BJ (cell line): ENCODE measurements at places on chromosomes 5 and 9.

DNA sequence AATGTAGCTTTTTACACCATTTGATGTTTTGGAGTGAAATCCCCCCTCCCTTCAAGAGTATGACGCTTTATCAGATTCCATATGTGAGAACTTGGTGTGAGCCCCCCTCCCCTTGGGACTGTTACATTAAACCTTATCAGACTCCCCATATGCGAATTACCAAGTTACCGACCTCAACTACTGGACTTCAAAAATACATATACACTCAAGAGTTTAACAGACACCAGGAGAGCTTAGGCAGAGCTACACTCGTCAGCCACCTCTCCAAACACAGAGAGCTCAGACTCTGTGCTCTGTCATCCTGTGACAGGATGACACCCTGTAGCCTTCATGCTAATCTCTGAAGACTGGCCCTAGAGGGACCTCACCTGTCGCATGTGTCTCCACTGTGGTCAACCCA, 50.2 kb downstream of the FAM114A2 start:
- DNase-seq = no peak

DNA sequence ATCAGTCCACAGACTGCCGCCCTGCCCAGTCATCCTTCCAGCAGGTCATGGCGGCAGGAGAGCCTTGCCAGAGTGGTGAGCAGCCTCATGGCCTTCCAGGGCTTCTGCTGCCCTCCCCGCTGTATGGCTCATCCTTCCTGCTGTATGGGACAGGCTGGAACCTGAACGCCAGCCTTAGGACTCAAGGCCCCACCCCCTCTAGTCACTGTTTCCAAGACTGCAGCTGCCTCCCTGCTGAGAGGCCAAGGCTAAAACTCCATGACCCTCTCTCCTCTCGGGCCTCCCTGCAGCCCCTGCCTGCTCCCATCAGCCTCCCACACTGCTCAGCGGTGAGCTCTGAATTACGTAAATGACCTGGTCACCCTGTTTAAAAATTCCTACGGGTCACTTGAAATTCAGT, 227.5 kb downstream of the AGTPBP1 start:
- no peak for DNase-seq

DNA sequence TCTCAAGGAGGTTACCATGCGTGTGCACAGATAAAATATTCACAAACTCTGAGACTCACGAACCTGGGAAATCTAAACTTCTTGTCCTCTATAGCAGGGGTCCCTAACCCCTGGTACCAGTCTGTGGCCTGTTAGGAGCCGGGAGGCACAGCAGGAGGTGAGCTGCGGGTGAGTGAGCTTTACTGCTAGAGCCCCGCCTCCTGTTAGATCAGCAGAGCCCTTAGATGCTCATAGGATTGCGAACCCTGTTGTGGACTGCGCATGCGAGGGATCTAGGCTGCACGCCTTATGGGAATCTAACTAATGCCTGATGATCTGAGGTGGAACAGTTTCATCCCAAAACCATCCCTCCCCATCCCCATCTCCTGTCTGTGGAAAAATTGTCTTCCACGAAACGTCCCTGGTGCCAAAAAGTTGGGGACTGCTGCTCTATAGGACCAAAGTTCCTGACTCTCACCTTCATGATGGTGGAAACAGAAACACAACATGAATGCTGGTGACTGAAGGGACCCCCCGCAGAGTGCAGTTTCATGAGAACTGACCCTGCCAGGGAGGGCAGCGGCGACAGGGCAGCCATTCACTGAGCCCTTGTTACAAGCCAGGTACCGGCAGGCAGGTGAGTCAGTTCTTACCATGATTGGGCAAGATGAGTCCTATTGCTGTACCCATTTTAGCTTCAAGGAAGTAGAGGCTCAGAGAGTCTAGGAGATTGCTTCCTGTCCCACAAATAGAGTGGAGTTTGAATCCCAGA, 181.9 kb downstream of the RGS3 start:
- DNase-seq = no peak

- no peak for DNase-seq
Measured at GRCh38 chr9:117286245-117286644, 128.6 kb downstream of the ASTN2 start.

DNA sequence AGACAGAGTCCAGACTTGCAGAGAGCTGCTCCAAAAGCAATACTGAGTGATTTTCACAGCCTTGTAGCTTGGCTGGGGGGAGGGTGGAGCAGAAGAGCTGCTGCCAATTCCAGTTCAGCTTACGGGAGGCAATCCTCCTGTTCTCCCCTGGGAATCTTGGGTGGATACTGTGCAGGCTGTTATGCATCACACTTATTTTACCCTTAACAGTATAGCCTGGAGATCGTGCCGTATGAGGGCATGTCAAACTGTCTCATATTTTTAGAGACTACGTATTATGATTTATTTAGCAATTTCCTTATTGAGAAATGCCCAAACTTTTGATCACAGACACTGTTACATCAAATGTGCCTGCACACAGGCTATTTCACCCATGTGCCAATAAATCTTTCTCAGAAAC, 85.2 kb downstream of the BASP1 start:
- DNase-seq = no peak

DNA sequence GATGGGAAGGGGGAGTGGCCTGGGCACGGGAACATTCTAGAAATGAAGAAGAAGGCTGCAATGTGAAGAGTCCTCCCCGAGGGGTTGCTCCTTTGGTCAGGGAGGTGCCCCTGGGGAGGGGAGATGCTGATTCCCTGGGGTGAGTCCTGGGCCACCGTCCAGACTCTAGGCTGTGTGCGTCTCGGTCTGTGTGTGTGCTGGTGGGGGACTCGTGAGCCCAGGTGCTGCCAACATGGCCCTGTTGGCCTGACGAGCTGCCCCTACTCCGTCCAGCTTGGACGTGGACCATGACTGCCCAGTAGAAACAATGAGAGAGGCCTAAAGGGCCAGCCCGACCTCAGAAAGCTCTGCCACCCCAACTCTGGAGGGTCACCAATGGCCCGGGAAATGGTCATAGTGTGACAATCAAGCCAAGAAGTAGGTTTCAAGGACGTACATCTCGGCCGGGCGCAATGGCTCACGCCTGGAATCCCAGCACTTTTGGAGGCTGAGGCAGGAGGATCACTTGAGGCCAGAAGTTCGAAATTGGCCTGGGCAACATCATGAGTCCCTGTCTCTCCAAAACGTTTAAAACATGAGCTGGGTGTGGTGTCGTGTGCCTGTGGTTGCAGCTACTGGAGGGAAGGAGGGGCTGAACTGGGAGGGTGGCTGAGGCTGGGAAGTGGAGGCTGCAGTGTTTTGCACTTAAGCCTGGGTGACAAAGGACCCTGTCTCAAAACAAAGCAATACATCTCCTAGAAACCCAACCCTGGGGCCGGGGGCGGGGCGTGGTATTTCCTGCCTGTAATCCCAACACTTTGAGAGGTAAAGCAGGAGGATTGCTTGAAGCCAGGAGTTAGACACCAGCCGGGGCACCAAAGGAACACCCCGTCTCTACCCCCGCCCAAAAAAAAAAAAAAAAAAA, 17.0 kb downstream of the LHX3 start:
- no peak for DNase-seq

GRCh38 chr9:21983561-21983935, 10.6 kb downstream of the CDKN2A start:
- DNase-seq = no peak

DNA sequence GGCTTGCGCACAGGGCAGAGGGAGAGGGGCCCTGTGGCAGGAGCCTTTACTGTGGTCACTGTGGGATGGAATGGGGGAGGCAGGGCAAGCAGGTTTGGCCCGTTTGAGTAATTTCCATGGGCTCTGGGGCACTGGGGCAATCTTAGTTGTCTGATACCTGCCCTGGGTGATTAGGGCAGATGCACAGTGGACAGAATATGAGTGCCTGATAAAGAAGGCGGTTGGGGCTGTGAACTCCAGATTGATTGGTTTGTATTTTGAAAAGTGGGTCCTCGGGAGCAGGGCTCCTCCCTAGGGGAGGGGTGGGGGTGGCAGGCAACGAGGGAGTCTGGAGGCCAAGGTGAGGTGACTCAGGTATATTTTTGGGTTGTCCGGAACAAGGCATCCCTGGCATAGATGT, 247.5 kb downstream of the NSG2 start:
- DNase-seq = no peak

DNA sequence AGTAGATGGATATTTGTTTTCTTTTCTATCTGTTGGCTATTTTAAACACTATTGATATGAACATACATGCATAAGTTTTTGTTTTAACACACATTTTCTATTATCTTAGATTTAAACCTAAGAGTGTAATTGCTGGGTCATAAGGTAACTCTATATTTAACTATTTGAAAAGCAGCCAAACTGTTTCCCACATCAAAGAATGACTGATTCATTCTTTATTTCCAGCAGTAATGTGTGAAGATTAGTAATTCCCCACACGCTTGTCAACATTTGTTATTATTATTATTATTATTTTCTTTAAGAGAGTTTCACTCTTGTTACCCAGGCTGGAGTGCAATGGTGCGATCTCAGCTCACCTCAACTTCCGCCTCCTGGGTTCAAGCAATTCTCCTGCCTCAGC, 1495.8 kb downstream of the EFNA5 start:
- DNase-seq = no peak

DNA sequence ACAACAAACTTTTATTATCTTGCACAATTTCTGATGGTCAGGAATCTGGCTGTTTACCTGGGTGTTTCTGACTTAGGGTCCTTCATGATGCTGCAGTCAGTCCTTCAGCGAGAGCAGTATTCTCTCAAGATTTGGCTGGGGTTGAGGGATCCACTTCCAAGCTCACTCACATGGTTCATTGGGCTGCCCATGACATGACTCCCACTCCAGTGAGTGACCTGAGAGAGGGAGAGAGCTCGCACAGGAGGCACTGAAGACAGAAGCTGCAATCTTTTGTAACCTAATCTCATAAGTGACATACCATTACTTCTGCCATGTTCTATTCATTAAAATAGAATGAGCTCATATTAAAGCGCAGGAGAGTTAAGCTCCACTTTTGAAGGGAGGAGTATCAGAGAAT, 212.6 kb downstream of the SPATA31D1 start:
- no peak for DNase-seq

- no peak for DNase-seq
Measured at GRCh38 chr5:143776951-143777350, 35.0 kb upstream of the HMHB1 start.

DNA sequence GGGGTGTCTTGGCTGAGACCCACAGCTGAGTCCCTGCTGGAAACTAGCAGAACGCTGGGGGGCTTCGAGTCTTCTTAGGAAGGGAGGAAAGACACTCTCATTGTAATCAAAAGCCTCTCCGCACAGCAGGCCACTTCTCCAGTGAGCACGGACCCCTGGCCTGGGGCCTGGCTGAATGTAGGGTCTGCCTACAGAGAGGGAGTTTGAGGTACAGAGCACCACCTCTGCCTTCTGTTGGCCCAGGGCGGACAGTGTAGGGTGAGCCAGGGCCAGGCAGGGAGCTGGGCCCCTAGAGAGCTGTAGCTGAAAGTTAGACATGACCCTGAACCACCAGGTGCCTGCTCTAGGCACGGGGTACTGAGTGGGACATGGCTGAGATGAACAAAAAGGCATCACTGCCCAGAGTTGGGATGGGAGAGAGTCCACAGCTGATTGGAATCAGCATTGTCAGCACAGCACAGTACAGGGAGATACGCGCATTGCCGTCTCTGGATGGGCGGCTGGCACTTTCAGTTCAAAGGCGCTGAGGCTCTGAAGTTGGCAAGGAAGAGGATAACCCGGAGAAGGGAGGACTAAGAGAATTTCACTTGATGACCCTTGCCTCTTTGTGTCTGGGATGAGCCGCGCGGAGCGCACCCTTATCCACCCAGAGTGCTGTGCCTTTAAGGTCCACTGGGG, 363 bp upstream of the SLC25A48 start:
- DNase-seq = no peak

DNA sequence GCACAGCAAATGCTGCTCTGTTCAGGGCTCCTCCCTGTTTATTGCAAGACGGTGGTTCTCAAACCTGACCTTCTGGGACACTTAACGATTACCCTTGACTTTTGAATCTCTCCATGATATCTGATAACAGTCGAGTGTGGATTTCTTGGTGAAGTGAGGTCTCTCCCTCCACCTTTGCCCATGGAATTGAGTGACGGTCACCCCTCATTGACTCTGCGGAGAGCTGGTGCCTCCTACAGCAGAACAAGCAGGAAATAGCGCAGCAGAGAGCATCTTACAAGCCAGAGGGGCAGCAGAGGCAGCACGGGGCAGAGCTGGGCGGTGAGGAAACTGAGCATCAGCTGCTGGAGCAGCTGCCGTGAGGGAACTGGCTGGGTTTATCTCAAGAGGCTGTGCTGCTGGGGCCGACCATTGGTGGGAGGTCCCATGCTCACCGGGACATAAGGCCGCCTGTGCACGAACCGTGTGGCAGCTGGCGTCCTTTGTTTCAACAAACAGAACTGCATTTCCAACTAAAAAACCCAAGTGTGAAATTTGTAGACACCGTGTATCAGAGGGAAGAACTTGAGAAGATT, 189.8 kb downstream of the MTRR start:
- DNase-seq = no peak

DNA sequence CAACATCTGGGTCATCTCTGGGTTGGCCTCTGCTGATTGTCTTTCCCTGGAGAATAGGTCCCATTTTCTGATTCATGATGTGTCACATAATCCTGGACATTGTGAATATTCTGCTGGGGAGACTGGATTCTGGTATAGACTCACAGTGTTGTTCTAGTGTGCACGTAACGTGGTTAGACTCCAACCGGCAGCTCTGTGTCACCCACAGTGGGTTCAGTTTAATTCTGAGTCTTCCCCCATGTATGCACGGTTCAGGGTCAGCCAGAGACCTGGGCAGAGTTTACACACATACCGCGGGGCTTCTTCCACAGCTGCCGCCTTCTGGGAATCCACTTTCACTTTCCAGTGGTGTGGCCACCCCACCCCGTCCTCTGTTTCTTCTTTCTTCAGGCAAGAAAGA, 38.0 kb upstream of the LRRC14B start:
- DNase-seq = no peak

DNA sequence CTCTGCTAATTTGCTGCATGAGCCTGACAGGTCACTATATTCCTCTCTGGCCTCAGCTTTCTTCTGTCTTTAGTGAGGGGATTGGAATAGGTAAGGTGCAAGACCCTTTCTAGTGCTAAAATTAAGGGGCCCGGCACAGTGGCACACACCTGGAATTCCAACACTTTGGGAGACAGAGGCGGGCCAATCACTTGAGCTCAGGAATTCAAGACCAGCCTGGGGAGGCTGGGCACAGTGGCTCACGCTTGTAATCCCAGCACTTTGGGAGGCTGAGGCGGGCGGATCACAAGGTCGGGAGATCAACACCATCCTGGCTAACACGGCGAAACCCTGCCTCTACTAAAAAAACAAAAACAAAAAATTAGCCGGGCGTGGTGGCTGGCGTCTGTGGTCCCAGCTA, 37.2 kb downstream of the EGR1 start:
- no peak for DNase-seq

- no peak for DNase-seq
Measured at GRCh38 chr5:165014439-165014838, 1509.0 kb downstream of the MAT2B start.

DNA sequence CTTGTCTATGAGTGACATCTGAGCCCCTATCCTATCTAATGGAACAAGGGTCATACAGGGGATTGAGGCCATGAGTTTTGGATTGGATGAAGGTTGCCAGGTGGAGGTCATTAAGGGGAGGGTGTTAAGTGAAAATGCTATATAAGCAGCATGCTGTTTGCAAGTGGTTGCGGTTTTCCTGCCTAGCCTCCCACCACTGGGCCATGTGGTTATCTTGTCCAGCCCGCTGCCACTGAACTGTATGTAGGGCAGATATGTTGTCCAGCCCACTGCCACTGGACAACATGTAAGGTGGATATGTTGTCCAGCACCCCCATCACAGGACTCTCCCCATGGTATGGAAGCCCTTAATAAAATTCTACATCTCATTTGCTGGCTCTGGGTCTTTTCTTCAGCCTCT, 200.0 kb downstream of the FGF10 start:
- DNase-seq = no peak
